Kidney epithelial cell (primary cell): ENCODE measurements at places on chromosomes 3 and 15. TPM values are rescaled to one million over a fixed set of nuclear protein-coding genes. Genes with fewer than 3 reads are reported as not detected.

Gene CSPG4
- 1.2 and 1.7 TPM in 2 replicates for total RNA-seq

DNA sequence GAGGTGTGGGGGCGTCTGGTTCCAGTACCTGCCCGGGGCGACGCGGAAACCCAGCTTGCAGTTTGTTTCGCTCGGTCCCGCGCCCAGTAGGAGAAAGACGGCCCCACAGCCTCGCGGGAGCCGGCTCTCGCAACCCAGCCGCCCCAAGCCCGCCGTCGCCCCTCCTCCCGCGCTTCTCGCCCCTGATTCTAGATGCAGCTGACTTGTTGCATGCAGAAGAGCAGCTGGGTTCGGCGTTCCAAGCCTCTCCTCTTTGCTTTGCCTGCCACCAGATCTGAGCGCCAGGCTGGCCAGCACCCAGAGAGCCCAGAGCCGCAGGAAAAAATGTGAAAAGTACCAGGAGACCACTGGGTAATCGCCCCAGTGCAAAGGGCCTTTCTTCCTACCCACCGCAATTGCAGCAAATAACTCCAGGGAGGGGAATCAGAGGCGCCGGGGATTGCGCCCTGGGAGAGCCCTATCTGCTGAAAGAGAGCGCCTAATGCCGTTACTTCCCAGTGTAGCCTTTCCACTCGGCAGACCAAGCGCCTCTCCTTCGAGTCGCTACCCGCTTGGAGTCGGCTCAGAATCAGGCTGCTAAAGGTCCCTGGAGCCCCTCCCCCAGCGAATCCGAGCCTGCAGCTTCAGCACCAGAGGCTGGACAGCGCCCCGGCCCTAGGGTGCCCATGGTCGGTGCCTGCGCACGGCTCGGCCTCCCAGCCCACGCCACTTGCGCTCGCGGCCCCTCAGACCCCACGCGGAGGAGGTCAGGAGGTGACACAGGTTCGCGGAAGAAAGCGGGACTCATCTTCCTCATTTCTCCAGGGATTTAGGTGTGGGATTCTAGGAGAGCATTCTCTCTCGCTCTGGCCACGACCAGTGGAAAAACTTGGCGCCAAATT, 15.7 kb upstream of the AEN start:
- no peak for DNase-seq

GRCh38 chr3:149763565-149764195, 11.4 kb upstream of the COMMD2 start:
- no peak for DNase-seq

- DNase-seq, result no peak
Measured at GRCh38 chr3:33722191-33722590, 4.1 kb upstream of the CLASP2 start.

GRCh38 chr15:73398861-73399260, 30.1 kb upstream of the HCN4 start:
- DNase-seq, result no peak

Gene PAK6
- total RNA-seq, result 15.3 and 17.7 TPM in 2 replicates

DNA sequence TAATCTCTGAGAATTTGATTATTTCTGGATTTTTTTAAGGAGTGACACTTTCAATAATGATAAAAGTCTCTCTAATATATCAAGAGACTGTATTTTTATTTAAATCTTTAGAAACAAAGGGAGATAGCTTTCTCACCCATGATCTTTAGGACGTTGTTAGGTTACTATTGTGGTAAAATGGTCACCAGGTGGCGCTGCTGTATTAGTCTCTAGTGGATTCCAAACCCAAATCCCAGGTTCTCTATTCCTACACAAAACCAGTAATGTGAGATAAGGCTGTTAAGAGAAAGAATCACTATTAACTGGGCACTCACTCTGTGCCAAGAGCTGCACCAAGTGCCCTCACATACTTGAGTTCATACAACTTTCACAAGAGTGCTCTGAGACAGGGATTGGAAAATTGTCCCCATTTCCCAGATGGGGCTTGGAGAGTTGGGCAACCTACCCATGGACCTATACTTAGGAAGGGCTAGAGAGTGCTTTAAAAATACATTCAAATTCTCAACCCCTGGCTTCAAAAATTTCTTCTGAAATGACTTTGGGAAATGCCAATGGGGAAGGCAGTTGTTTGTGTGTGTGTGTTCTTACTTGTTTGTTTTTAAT, 593.4 kb upstream of the TGFBR2 start:
- DNase-seq, result peak; percentile 16

DNA sequence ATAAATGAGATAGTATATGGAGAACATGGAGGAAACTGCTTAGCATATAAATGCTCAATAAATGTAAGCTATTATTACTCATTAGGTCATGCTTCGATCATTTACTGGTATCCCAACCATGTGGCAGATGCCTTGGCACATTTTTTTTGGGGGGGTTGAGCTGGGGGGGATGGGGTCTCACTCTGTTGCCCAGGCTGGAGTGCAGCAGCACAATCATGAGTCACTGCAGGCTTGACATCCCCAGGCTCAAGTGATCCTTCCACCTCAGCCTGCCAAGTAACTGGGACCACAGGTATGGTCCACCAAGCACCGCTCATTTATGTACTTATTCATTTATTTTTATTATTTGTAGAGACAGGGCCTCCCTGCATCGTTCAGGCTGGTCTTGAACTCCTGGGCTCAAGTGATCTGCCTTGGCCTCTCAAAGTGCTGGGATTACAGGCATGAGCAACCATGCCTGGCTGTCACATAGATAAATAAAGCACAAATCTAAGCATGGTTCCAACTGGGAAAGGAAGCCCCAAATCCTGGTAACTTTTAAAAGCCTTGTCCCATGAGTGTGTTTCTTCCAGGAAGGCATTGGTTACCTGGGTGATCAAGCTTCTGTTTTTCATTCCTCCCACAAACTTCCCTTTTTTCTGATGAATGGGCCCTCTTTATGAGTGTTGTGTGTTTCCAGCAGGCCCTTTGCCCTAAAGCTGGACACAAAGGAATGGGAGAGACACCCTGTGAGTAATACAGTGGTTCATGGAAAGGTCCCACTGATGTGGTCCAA, 147.4 kb upstream of the UMPS start:
- DNase-seq, result no peak

DNA sequence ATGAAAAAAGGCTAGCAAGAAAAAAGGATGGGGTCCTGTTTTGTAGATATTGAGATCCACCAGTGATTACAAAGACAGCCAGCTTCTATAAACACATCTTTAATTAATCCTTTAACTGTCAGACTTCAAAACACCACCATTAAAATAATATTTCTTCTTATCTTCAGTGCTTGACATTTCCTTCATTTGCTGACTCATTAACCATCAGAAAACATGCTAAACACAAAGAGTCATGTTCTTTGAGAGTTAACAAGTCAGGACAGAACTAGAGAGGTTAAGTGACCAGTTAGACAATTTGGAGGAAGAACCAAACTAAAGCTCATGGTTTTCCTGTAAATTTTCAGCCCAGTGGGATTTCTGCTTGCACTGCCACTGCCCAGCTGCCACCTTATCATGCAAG, 111.4 kb downstream of the MEIS2 start:
- DNase-seq, result no peak

GRCh38 chr15:85172846-85173490, 191.3 kb downstream of the PDE8A start:
- DNase-seq, result no peak

DNA sequence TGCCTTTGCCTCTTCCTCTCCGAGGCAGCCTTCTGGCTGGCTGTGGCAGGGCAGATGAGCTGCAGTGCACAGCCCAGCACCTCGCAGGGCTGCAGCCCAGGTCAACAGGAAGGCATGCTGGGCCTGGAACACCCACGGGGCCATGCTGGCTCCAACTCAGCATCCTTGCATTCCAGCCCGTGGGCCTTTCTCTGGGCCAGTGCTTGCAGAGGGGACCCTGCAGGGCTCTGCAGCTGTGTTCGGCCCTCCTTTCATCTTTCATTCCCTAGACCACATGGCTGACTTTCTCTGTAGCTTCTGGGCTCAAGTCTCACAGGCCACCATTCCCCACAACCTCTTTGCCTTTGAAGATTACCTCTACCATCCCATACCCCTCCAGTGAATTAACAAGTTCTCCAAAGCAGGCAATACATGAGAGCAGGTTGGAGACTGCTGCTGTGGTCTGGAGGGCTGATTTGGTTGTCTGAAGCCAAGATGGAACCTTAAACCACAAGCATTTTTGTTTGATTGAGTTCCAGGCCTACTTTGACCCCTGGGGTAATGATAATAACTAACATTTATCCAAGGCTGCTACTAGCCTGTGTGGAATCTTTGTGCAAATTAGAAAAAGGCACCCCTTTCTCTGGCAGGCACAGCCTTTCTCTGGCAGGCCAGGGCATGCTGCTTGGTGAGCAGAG, 5.9 kb downstream of the FAM131A start:
- no peak for DNase-seq

Gene XCR1
- not detected in 2 replicates for total RNA-seq

Gene OXTR
- total RNA-seq, result 2.0 and 2.1 TPM in 2 replicates

Gene GRM2
- not detected in 2 replicates for total RNA-seq

GRCh38 chr3:113193288-113193687, 18.1 kb upstream of the BOC start:
- DNase-seq, result no peak

- no peak for DNase-seq
Measured at GRCh38 chr3:71064291-71064955, 519.1 kb downstream of the FOXP1 start.

- DNase-seq, result no peak
Measured at GRCh38 chr3:128936341-128936740, 56.9 kb downstream of the ACAD9 start.
